ENCODE measurements at places on chromosomes 1 and 21.

DNA sequence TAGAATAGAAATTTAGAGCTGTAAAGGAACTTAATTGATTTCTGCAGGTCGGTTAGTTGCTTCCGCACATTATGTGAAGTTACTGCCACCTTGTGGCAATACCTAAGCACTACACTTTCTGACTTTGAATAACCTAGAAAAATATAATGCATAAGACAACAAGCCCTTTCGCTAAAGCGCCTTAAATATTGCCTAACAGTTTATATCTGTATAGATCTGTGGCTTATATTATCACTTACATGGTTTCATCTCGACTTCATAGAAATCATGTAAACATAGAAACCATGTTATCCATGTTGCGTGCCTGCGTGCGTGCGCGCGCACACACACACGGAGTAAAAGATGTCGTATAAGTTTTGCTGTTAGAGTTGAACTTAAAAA lies 10.9 kb upstream of the IFI16 start:
- DNase-seq: no peak

DNA sequence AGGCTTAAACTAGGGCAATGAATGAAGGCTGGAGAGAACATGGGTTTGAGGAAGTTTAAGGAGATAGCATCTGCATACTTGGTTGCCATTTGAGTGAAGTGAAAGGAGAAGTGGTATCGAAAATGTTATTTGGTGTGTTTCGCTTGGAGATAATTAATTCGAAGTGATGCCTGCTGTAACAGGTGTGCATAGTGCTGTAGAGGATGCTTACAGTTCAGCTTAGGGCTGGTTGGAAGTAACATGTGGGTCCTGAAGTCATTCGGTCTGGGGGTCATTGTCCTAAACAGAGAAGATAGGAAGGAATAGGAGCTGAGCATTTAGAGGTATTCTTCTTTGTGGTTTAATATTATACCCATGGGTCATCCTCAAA lies 301 bp upstream of the NUDT17 start:
- DNase-seq: no peak

DNA sequence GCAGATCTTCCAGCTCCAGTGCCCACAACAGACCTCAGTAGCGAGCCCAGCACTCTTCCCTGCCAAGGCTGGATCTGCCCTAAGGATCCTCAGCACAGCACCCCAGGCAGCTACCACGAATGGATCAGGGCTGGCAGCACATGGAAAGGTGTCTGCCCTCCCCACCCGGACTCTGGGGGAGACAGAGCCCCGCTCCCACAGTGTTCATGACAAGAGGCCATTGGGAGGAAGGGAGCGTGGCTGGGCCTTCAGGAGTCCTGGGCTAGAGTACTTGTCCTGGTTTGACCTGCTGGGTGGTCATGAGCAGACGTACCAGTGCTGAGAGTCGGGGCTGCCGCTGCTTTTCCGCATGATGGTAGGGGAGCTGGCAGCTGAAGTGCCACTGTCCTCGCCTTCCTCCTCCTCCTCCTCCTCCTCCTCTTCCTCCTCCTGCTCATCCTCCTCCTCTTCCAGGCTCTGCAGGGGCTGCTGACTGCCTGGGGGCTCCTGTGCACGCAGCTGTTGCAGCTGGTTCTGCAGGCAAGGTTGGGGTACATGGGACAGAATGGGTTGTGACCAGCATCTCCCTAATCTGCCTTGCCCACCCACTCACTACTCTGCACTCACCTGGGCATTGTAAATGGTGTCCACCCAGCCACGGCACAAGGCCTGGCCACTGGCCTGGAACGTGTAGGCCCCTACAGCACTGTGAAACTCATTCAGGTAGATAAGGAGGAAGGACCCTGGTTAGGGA lies 2.9 kb upstream of the TNFRSF25 start:
- no peak for DNase-seq

DNA sequence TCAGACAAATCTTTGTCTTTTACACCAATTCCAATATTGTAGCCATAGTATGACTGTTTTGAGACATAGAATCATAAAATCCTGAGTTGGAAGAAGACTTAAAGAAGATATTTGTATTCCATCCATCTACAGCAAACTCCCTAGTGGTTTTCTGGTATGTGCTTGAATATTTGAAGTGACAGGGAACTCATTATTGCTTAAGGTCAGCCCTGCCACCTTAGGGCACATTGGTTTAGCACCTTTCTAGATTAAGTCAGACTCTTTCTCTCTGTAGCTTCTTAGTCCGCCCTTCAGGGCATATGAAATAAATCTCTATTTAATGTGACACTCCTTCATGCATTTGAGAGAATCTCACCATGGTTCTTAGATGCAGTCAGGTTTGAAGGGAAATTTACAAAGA lies 49.8 kb downstream of the PTGER3 start:
- no peak for DNase-seq

- no peak for DNase-seq
Observed at GRCh38 chr1:156705321-156705917, at the start of gene CRABP2. CRABP2 (minus strand) TSS chr1:156705583; CDS start chr1:156705446, 137 bp downstream.

GRCh38 chr1:198765416-198765815 lies 126.6 kb downstream of the PTPRC start:
- DNase-seq: no peak

DNA sequence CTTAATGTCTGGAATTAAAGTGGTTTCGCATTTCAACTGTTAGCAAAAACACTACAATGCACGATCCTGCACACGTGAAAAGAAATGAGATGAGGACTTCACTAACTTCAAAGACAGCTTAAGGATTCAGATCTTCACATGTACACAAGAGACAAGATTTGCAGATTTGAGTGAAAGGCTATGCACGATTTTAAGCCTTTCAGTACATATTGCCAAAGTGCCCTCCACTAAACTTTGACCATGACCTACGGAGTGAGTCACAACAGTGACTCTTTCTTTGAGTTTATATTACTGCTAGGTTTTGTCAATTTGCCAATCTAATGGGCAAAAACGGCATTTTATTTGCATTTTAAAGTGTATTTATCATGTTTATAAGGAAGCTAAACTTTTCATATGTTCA lies 41.2 kb upstream of the CR1L start:
- no peak for DNase-seq

- no peak for DNase-seq
Observed at GRCh38 chr21:43315244-43316137, 111.4 kb downstream of the SIK1 start.

GRCh38 chr1:6889875-6890480 lies 104.7 kb downstream of the CAMTA1 start:
- DNase-seq: no peak

GRCh38 chr1:202861420-202862132 lies 27.4 kb downstream of the RABIF start:
- no peak for DNase-seq

DNA sequence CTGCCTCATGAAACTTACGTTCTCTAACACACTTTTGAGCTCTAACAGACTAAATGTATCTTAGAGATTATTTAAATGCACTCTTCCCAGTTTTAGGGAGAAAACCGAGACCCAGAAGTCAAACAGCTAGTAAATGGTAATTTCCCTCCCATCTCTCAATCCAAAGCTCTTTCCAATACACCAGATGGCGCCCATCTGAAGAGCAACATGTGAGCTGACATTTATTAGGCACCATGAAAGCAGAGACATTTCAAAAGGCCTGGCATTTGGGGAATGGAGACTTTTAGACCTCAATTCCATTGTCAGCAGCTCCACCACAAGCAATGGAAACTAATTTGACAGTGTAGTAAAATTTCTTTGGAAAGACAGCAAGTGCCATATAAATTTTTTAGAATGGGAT lies 191.4 kb downstream of the DAB1 start:
- DNase-seq: no peak

DNA sequence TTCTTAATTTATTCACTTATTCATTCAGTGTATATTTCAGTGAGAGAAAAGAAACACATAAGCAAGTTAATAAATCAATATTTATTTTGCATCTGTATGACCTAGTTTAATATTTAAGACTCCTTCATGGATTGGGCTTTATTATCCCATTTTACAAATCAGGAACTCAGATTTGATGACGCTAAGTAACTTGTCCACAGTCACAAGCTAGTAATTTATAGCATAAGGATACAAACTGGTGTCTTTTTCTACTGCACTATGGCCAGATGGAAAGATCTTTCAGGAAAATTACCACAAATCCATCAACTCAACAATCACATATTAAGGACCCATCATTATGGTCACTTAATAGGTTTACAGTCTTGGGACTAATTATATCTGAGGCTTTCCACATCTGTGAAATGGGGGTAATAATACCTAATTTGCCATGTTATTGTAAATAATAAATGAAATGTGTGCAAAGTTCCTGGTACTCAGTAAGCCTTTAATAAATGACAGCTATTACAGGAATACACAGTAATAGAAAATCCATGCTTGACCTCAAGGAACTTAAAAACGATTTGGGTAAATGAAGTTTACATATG lies 13.3 kb downstream of the CDKN2C start:
- DNase-seq: no peak

DNA sequence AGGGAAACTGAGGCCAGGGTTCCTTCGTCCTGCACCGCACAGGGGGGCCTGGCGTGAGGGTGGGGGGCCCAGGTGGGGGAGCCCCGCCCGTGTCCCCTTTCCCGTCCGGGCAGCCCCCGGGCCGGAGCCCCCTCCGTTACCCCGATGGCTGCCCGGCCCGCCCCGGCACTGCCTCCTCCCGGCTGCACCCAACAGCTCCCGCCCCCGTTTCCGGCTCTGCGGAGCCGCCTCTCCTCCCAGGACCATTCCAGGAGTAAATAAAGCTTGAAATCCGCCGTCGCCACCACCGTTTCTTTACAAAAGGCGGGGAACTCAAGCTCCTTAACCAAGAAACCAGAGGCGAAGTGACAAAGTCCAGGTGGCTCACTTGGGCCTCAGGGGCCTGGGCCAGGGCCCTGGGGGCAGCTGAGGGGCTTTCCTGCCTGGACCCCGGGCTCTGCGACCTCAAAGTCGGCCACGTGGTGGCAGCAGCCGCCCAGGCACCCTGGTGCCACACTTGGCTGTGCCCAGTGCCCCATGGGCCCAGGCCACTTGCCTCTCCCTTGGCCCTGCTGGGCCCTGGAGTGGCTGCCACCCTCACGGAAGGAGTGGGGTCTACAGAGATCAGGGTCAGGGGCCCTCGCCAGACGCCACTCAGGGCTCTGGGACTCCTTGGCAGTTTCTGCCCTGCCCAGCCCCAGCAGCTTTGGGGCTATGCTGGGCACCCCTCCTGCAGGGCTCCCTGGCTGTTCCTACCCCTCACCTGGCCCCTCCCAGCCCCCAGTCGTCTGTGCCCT lies 514 bp upstream of the FAAP20 start:
- DNase-seq: peak; percentile 72

- DNase-seq: no peak
Observed at GRCh38 chr1:32881871-32882850, 4.1 kb upstream of the HPCA start.

DNA sequence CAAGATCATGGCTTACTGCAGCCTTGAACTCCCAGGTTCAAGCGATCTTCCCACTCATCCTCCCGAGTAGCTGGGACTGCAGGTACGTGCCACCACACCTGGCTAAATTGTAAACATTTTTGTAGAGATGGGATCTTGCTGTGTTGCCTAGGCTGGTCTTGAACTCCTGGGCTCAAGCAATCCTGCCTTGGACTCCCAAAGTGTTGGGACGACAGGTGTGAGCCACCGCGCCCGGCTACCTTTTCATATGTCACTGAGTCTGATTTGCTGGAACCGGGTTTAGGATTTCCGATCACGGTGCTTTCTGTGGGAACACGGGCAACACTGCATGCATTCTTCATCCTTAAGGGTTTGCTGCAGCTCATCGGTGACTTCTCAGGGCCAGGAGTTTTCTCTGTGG lies 32.2 kb upstream of the PCBP3 start:
- DNase-seq: no peak

GRCh38 chr21:26032263-26032662 lies 138.3 kb downstream of the APP start:
- DNase-seq: no peak

DNA sequence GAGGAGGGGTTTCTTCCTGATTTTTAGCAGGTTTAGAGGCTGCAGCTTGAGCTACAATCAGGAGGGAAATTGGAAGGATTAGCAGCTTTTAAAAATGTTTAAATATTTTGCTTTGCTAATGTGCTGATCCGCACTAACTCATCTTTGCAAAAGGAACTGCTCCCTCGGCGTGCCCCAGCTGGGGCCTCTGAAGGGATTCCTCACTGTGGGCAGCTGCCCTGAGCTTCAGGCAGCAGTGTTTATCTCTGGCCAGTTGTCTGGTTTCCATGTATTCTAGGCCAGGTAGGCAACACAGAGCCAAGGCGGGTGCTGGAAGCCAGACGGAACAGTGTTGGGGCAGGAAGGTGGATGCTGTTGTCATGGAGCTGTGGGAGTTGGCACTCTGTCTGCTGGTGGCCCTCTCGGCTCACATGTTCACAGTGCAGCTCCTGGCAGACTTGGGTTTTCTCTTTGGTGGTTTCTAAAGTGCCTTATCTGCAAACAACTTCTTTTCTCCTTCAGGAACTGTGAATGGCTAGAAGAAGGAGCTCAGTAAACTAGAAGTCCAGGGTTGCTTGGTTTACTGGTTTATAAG lies 18.9 kb downstream of the NECAP2 start:
- DNase-seq: no peak

- no peak for DNase-seq
Observed at GRCh38 chr1:30900931-30901560, 7.5 kb downstream of the SDC3 start.

DNA sequence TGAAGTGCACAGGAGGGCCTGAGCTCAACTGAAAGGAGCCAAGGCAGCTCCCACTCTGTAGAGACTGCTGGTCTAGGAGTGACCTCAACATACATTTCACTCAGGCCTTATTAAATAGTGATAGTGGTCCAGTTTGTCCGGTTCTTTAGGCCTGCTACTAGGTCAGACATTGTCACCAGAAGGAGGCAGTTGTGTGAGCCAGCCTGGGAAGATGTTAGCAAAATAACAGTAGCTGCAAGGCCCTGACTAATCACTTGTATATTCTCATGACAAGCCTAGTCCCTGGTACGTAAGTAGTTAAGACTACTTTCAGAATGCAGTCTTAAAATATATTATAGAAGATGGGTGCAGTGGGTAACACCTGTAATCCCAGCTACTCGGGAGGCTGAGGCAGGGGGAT lies 264.0 kb upstream of the CAMK1G start:
- DNase-seq: no peak

- DNase-seq: no peak
Observed at GRCh38 chr1:6287431-6287886, 26.6 kb upstream of the GPR153 start.

DNA sequence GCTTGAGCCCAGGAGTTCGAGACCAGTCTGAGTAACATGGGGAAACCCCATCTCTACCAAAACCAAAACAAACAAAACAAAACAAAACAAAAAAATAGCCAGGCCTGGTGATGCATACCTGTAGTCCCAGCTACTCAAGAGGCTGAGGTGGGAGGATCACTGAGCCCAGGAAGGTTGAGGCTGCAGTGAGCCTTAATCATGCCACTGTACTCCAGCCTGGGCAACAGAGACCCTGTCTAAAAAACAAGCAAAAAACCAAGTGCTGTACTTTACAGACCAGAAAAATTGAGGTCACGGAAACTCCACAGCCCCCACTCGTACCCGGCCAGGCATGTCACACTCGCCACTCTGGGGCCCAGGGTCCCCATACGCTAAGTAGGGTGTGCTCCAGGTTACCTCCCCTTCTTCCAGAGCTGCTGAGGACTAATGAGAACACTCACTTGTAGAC lies 22.9 kb downstream of the ATP2B4 start:
- no peak for DNase-seq

GRCh38 chr1:59747420-59748024 lies 67.2 kb upstream of the HOOK1 start:
- no peak for DNase-seq

- DNase-seq: no peak
Observed at GRCh38 chr1:24161270-24161669, 18.3 kb upstream of the IL22RA1 start.

GRCh38 chr1:180248731-180249681 lies 18.9 kb downstream of the LHX4 start:
- DNase-seq: no peak

- no peak for DNase-seq
Observed at GRCh38 chr1:5485968-5486696, 506.1 kb downstream of the NPHP4 start.

All from activated CD4-positive, CD25-positive, alpha-beta regulatory T cell (primary cell).